ENCODE measurements at places on chromosomes 7 and 10.

GRCh38 chr7:7519528-7519927, 16.1 kb downstream of the COL28A1 start:
- DNase-seq = no peak

DNA sequence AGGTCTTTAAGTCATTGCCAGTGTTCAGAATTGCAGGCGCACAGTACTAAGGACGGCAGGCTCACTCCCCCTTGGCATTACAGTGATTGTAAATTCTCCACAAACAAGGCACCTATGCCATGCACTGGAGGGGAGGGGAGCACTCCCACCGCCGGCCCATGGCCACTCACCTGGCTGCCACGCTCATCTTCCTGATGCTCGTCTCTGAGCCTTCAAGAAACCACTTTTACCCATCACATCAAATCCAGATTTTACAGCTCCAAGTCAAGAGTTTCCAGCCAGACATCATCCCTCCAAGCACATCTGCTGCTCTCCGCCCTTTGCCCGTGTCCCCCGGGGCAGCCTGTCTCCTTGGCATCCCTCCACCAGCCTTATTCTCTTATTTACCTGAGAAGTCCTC, 350.2 kb upstream of the SHH start:
- no peak for DNase-seq

- no peak for DNase-seq
These were observed 15.1 kb downstream of the GPR146 start for GRCh38 chr7:1059200-1060091.

- DNase-seq = no peak
These were observed 11.2 kb downstream of the LRIT2 start for GRCh38 chr10:84214046-84214572.

- DNase-seq = no peak
These were observed 12.5 kb upstream of the TSPAN15 start for GRCh38 chr10:69438536-69439349.

GRCh38 chr10:1215862-1216573, 159.8 kb downstream of the WDR37 start:
- no peak for DNase-seq

- no peak for DNase-seq
These were observed 78.1 kb downstream of the CALN1 start for GRCh38 chr7:72334066-72334465.

DNA sequence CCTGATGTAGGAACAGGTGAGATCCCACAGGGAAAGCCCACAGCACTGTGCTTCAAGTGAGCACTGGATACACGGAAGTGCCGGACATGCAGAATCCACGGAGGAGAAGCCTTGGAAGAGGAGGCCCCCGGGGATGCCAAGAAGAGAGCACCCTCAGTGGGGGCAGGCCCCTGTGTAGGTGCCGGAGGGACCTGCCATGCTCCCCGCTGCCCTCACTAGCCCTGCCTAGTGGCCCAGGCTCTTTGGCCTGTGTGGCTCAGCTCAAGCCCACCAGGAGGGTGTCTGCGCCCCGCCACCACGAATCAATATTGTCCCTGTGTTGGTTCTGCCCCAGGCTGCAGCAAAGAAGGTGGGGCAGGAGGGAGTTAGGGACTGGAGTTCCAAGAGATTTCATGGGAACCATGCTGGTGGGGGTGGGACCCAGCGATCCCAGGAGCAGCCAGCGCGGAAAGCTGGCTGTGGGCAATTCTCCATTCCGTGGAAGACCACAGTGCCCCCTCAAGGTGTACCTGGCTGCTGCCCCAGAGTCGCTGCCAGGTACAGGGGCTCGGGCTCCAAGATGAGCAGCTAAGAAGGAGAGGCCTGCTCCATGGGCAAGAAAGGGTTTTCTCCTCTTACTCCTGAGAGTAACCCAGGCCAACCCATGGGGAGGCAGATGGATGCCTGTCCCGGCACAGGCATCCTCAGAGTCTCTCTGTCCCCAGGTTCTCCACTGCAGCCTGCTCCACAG, 34.9 kb upstream of the LEP start:
- no peak for DNase-seq

- DNase-seq = no peak
These were observed 80.0 kb upstream of the INSIG1 start for GRCh38 chr7:155217634-155218033.

- no peak for DNase-seq
These were observed 206.6 kb downstream of the TNS3 start for GRCh38 chr7:47375121-47375938.

GRCh38 chr10:6297522-6297921, 94.8 kb downstream of the PFKFB3 start:
- no peak for DNase-seq

- no peak for DNase-seq
These were observed 724.0 kb upstream of the FZD8 start for GRCh38 chr10:36366065-36366464.

- no peak for DNase-seq
These were observed 337.2 kb downstream of the C7orf25 start for GRCh38 chr7:42574685-42575084.

DNA sequence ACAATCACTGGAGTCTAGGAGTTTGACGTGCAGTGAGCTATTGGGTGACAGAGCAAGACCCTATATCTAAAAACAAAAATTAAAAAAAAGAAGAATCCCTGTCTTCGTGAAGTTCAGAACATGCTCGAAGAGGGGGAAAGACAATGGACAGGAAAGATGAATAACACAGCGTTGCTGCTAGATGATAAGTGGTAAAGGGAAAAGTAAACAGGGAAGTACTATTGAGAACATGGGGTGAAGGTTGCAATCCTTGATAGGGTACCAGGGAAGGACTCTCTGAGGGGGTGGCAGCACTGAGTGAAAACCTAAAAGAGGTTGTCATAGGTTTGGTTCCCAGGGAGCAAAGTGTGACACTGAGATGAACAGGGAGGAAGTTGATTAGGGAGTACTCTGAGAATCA, 2.8 kb upstream of the ABRAXAS2 start:
- no peak for DNase-seq

DNA sequence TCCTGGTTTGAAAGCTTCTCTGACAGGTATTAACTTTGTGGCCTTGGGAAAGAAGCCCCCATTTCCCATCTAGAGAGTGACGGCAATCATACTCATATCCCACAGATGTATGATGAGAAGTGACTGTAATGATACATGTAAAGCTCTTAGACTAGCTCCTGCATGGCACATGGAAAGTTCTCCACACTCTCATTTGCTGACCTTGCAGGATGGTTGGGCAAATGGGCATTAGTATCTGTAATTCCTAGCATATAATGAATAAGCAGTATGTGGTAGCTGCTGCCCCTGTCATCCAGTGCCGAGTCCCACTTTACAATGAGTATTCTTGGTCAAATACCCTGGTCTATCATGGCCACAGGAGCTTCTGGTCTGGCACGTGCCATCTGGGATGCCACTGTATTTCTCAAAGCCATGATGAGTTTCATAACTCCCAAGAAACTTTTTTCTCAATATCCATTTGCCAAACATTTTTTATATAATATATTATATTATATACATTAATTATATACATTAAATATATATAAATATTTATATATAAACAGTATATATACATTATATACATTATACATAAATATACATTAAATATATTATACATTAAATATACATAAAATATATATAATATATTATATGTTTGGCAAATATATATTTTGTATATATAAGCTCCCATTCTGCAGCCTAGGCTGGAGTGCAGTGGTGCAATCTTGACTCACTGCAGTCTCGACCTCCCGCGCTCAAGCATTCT, 106.5 kb upstream of the FZD1 start:
- DNase-seq = no peak

DNA sequence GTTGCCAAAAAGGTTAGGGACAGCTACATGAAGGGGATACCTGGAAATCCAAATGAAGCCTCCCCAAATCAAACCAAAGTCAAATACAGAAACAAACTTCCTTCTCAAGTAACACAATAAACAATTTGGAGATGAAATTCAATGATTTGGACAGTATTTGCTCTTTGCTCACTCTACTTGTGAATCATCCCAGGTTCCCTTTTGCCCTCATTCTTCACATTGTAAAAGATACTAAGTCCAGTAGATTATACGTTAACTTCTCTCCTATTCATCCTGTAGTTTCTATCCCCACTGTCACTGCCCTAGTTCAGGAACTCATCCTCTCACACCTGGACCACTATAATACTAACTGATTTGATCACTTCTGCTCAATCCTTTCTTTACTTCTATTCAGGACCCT, 28.3 kb downstream of the FZD1 start:
- no peak for DNase-seq

DNA sequence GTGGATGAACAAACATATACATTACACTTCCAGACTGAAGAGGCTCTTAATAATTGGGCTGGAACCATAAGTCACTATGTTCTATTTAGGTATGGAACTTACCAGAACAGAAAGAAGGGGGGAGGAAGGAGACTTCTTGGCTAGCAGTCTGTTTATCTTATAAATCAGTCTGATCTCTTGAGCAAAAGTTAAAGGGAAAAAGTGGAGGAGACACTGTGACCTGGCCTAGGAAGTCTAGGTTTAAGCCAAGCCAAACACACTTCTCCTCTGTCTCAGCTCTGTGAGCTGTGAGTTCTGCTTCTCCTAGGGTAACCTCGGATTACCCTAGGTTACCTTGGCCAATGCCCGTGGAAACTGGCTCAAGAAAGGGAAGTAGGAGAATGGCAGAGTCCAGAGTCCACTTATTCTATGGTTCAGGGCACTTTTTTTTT, 95.2 kb downstream of the PFKFB3 start:
- peak; percentile 55 for DNase-seq

- no peak for DNase-seq
These were observed 56.5 kb downstream of the COL1A2 start for GRCh38 chr7:94451187-94451586.

- no peak for DNase-seq
These were observed 17.0 kb upstream of the SVIL start for GRCh38 chr10:29651767-29652166.

DNA sequence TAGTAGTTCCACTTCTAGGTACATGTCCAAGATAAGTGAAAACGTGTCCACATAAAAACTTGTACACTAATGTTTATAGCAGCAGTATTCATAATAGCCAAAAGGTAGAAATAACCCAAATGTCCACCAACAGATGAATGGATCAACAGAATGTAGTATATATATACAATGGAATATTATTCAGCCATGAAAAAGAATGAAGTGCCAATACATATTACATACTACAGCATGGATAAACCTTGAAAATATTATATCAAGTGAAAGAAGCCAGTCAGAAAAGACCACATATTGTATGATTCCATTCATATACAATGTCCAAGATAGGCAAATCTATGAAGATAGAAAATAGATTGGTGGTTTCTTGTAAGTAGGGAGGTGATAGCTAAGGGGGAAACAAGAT, 47.8 kb upstream of the WASL start:
- no peak for DNase-seq

- peak; percentile 64 for DNase-seq
These were observed 424 bp downstream of the EGFR start for GRCh38 chr7:55019191-55019690.

- DNase-seq = no peak
These were observed 17.3 kb downstream of the SLC16A12 start for GRCh38 chr10:89518108-89518507.

- DNase-seq = no peak
These were observed 76.7 kb downstream of the ETV1 start for GRCh38 chr7:13912715-13913278.

DNA sequence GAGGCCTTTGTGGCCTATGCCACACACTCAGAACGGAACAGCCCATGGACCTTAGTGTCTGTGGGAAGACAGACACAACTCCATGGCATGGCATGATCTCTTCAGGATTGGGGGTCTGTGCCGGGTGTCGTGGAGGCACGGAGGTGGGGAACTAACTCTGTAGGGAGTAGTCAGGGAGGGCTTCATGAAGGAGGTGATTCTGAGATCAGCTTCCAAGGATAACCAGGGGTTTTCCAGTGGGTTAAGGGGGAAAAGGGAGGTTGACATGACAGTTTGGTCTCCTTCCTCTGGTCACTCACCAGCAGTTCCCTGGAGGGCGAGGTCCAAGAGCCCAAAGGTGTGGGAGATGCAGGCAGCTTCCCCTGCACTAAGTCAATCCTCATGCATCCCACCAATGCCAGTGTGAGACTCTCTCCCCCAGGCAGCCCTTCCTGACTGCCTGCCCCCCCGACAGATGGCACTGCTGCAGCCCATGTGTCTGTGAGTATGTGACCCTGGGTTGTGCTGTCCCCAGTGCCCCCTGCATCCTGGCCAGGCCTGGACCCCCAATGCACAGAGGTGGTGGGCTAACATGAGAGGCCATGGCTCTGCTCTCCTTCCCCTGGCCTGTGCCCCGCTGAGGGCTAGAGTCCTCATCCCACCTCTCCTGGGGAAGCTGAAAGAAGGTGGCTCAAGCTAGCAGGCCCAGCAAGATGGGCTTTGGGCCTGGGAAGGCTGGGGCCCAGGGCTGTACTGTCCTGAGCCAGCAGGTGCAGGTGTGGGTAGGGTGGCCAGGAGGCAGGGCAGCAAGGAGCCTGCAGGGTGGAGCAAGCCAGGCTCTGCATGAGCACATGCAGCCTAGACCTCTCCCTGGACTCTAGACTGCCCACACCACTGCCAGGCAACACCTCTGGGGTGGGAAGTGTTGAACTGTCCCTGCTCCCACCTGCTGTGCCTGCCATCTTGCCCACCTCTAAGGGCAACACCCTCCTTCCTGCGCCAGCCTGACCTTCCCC, 39.7 kb downstream of the RASGEF1A start:
- DNase-seq = peak; percentile 11

GRCh38 chr7:101912716-101913110, 95.3 kb downstream of the CUX1 start:
- no peak for DNase-seq

- no peak for DNase-seq
These were observed 105.5 kb downstream of the ZEB1 start for GRCh38 chr10:31424473-31424872.

GRCh38 chr10:125023862-125024496, 82.1 kb downstream of the ZRANB1 start:
- peak; percentile 72 for DNase-seq

Measured in colonic mucosa (tissue), 4 donors.